ENCODE measurements at places on chromosomes 11 and 22.

DNA sequence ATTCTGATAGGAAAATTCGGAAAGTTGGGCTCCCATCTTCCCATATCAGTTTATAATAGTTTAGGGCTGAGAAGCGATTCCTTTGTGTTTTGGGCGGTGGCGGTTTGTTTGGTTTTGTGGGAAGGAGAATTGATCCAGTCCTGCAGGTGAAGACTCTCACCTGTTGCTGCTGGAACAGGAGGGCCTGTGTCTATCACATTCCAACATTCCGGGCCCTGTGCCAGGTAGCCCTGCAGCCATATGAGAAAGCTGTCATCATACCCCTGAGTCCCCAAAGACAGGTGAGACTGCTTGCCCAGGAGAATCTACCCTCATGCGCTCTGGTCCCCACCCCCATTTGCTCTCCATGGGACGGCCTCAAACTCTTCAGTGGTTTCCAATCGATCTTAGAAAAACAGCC, 62.1 kb downstream of the TRAF6 start:
- no peak for DNase-seq

DNA sequence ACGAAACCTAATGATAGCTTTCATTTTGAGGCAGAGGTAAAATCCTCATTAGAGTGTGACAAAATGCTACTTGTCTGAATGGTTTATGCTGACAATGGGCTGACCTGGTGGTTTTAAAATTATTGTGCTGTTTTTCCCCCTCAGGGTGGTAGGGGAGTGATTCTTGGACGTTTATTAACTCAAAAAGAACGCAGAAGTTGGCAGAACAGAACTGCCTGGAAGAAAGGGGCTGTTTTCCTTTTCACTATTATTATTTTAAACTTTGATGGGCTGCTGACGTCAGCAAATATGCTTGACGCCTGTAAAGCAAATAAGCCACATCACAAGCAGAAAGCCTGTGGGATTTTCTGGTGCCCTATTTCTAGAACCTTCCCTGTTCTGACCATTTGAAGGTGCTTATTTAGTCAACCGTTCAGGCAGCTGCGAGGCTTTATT, 4.0 kb downstream of the RASSF10 start:
- DNase-seq: no peak

GRCh38 chr22:20031732-20032406, 11.0 kb downstream of the TANGO2 start:
- DNase-seq: no peak

DNA sequence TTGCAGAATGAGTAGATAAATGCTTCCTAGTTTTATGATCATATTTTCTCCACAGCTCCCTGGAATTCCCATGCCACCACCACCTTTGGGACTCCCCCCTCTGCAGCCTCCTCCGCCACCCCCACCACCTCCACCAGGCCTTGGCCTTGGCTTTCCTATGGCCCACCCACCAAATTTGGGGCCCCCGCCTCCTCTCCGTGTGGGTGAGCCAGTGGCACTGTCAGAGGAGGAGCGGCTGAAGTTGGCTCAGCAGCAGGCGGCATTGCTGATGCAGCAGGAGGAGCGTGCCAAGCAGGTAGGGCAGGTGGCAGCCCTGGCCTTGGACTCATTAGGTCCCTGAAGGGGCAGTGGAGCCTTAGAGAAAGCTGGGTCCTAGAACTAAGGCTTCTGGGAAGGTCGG, 2.9 kb downstream of the SF3B2 start:
- no peak for DNase-seq

DNA sequence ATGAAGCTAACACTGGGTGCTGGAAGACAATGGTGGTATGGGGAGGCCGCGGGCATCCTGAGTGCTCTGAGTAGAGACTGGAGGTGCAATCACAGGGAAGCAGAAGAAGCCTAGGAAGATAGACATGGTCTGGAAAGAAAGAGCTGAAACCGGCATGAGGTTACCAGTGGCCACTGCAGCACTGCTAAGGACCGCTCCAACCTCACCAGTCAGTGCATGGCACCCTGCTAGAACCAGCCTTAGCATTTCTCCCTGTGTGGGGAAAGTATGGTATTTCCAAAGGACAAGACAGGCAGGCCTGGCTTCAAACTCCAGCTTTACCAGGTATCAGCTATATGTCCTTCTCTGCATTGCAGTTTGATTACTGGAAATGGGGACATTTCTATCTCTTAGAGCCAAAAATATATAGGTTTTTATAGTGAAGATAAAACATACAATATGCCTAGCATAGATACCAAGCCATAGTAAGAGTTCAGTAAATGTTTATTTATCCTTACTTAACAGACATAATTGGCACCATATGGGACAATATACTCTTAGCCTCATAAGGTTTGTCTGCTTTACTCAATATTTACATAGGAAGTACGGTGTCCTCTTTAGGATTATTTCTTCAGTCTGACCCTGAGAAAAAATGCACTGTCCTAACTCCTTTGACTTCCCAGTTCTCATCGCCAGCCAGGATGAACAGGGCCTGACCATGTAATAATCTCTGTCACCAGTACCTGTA, 231.1 kb downstream of the TENM4 start:
- peak; percentile 24 for DNase-seq

GRCh38 chr11:86141727-86142126, 72.8 kb upstream of the PICALM start:
- no peak for DNase-seq

- DNase-seq: no peak
These were observed 80.8 kb downstream of the ALX4 start for GRCh38 chr11:44229098-44229497.

GRCh38 chr11:17387811-17388210, 648 bp downstream of the KCNJ11 start:
- no peak for DNase-seq

DNA sequence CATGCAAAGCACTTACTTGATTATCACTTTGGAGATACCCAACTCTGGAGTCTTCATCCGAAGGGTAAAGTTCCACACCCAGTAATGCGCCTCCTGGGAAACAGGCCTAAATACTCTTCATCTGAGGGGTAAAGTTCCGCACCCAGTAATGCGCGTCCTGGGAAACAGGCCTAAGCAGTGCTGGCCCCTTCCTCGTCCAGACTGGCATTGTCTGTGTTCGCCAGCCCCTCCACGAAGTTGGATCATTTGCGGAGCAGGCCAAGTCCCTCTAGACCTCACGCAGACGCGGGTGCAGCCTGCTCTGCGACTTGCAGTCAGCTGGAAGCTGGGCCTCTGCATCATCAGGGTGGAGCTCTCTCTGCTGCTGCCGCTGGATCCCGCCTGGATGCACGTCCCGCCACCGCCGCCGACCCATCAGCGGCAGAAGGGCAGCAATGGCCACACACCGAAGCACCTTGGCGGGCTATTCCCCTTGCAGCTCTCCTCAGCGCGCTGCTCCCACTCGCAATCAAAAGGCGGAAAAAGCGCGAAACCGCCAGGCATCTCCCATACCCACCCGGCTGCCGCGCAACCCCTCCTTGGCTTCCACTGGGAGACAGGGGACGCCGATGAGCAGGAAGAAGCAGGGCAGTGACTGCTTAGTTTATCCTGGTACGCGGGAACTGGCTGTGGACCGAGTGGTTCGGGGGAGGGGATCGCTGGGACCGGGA, 34.1 kb upstream of the GLYATL1 start:
- peak; percentile 73 for DNase-seq

DNA sequence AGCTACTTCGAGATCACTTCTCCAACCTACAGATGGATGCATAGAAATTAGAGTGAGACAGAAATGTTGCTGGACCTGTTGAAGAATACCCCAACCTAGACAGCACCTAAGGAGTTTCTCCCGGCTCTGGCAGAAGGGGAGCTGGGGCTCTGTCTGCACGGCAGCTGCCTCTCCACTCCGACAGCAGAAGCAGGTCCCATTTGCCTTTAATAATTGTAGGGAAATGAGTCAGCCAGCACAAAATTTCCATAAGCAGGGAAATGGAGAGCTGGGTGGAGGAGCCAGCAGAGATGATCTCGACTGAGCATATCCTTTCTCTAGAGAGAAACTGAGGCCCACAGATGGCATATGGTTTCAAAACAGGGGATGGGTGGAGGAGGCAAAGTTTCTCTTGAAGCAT, 80.1 kb downstream of the EFCAB6 start:
- DNase-seq: no peak

DNA sequence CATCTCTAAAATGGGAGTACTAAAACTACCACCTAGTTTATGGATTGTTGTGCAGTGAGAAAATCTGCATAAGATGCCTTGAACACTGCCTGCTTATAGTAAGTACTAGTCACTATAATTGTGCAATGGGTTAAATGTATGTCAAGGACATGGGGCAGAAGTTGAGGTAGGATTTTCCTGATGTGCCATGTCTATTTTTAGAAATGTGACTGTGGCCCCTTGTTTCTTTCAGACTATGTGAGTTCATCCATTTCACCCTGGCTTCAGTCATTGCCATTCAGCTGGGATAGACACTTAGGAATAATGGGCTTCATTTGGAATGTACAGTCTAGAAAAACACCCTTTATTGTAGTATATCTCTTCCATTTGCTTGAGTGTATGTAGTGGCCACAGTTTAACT, 51.4 kb downstream of the BDNF start:
- no peak for DNase-seq

DNA sequence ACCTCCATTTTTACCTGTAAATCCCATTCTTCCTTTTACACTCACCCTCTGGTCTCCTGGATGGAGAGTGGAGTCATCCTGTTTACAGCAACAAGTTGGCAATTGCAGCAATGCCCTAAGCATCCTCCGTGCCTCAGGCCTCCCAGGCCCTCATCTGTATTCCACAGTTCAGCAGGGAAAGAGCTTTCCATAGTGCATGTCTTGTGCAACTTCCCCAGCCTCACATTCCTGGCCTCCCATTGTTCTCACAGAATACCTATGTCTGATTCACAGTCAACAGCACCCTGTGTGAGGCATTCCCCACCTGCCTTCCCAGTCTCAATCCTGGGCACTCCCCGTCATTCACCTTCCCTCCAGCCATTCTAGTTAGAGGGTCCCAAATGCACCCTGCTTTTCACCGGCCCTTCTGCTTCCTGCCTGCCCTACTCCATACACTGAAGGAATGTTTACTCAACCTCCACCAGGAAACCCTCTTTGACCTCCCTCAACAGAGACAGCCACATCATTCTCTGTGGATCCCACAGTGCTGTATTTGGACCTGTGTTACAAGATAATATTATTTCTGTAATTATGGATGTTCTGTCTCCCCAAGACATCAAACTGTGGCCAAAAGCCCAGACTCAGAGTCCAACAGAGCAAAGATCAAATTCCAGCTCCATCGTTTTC, 405.7 kb downstream of the BUD13 start:
- DNase-seq: no peak

DNA sequence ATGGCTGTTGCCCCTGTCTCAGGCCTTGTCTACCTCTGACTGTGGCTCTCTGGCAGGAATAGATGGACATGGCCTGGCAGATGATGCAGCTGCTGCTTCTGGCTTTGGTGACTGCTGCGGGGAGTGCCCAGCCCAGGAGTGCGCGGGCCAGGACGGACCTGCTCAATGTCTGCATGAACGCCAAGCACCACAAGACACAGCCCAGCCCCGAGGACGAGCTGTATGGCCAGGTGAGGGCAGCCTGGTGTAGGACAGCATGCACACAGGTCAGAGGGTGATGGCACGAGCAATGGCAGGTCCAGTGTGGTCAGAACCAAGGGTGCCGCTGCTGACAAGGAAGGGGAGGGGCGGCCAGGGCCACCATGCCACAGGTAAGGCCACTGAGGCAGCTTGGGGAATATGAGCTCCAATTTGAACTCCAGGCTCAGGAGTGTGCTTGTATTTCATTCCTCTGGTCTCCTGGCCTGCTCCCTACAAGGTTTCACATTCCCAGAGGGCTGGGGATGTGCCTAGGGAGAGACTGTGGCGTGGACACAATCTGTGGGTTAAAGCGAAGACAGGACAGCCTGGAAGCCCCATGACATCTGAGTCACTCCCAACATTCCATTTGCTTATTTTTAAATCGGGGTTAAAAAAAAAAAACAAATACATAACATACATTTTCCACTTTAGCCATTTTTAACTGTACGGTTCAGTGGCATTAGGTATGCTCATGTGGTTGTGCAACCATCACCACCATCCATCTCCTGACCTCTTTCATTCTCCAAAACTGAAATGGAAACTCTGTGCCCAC, 562 bp downstream of the FOLR3 start:
- no peak for DNase-seq

GRCh38 chr11:74769055-74769707, 20.5 kb downstream of the RNF169 start:
- DNase-seq: no peak

GRCh38 chr11:83093634-83094033, 21.9 kb upstream of the RAB30 start:
- no peak for DNase-seq

DNA sequence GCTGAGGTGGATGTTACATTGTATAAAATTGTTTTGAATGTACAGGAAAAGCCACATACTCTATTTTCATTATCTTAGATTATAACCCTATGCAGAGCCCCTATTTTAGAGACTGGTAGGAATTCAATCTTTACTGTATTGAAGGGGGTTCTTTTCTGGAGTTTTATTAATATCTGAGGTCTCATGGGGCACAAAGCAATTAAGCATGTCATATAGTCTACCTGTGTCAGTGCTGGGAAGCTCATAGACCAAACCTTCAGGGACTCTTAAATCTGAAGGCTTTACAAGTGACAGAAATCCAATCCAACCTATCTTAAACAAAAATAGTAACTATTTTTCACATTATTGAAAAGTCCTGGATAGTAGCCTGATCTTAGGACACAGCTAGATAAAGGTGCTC, 733.7 kb downstream of the NELL1 start:
- no peak for DNase-seq

- no peak for DNase-seq
These were observed 146.2 kb downstream of the RBFOX2 start for GRCh38 chr22:35882211-35883030.

- peak; percentile 99 for DNase-seq
These were observed 37.2 kb upstream of the ACER3 start for GRCh38 chr11:76823481-76824028.

- no peak for DNase-seq
These were observed 75.5 kb upstream of the CLDN5 start for GRCh38 chr22:19599626-19600243.

DNA sequence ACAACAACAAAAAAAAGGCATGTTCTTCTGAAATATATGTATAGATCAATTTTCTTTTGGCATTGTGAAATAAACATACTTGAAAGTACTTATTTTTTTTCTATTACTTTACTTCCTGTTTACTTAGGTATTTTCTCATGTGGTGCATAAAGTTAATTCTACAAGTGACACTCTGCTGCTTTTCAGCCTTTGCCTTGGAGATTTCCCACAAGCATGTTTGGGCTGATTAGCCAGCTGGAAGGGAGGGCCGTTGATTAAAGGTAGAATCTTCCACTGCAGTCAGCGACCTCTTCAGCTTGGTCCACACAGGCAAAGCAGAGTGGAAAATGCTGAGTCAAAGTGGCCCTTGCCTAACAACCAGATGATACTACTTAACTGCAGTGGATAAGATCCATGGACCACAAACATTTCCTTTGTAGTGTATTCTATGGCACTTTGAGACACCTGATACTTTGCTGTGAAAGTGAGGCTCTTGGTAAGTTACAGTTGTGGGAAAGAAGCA, 176.0 kb downstream of the ARHGAP42 start:
- DNase-seq: peak; percentile 92

DNA sequence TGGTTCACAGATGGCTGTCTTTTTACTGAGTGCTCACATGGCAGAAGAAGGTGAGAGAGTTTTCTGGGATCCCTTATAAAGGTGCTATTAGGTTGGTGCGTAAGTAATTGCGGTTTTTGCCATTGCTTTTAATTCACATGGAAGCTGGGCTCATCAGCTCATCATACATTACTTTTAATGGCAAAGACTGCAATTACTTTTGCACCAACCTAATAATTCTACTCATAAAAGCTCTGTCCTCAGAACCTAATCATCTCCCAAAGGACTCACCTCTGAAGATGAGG, 23.0 kb downstream of the RCN1 start:
- no peak for DNase-seq
